GM04504 (cell line): ENCODE measurements at places on chromosomes 16 and 17.

DNA sequence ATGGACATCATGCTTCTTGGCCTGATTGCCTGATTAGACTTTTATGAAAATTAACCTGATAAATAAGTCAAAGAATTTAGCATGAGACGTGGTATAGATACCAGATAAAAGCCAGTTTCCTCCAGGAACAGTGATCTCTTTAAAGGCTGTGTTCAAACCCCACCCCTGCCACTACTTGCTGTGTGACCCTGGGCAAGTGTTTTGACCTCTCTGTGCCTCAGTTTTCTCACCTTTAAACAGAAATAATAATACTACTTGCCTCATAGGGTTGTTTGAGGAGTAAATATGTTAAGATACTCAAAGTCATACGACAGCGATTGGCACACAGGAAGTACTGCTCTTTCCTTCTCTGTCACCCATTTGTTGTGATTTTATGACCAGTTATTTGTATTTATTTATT is 115.5 kb downstream of the MAF start:
- no peak for DNase-seq

DNA sequence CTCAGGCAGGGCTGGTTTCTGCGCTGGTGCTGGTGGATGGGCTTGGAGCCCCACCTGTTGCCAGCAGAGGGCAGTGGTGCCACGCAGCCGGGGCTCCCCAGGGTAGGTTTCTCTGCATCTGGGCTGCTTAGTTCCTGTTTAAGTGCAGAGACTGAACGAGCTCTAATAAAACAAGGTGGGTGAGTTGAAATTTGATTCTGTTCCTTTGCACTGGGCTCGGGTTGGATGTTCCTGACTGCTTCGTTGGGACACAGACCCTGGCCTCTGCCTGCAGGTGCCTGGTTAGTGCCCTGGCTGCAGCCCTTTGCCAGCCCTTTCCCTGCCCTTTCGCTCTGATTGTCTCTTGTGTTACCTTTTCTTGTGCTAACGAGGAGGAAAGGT is 30.0 kb downstream of the TBCD start:
- peak; percentile 46 for DNase-seq

- DNase-seq, result peak; percentile 74
Observed at GRCh38 chr17:17151055-17151454, 55.1 kb downstream of the PLD6 start.

DNA sequence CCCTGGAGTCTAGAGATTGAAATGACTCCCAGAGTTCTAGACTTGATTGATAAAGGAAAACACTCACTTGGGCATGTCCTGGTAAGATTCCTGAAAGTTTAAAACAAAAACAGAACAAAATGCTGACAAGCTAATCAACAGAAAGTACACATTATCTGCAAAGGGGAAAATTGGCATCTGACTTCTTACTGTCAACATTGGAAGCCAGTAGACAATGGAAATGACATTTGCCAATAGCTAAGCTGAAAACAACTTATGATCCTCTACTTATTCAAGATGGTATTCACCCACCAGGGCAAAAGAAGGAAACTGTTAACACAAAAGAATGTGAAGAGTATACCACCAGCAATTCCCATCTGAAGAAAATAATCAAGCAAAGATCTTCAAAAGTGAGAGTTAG is 36.8 kb upstream of the CDYL2 start:
- no peak for DNase-seq

GRCh38 chr17:28416703-28417311 is 10.8 kb upstream of the SLC46A1 start:
- DNase-seq, result no peak

- no peak for DNase-seq
Observed at GRCh38 chr17:63191610-63192009, 225.6 kb downstream of the TANC2 start.

DNA sequence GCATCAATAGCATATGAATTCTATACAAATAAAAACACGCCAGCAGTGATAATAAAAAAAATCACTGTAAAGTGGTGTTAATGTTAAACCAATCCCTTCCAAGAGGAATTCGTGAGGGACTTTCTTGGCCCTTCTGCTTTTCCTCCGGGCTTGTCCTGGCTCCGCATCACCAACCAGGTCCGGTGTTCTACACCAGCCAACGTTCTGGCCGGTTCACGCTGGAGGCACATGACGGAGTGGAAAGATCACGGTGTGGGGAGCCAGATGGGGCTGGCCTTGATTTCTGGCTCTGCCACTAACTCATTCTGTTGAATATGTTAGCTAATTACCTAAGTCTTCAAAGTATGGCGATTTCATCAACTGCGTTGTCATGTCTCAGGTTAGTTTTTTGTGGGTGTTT is 1.4 kb upstream of the KRTAP29-1 start:
- DNase-seq, result no peak

DNA sequence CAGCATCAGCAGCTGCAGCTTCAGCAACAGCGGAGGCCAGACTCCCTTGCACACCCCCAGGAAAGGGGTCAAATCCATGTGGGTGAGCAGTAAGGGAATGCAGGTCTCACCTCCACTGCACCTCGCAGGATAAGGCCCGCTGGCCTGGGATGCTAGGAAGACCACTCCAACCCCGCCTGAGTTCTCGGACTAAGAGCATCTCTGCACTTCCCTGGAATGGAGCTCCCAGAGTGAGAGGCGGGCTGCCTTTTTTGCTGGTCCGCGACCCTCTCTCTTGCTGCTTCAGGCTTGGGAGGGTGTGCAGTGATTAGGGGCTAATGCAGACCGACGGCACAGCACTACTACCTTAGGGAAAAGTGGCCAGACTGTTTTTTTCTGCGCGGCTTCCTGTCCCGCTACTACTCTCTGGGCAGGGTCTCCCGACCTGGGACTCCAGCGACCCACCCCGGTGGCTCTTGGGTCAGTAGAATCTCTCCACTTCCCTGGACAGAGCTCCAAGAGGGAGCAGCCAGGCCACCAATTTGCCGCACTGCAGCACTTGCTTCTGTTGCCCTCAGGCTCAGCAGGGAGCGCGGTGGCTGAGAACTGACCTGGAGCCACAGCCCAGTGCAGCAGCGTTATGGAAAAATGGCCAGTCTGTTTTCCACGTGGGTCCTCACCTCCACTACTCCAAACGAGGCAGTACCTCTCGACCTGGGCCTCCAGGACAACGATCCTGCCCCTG is 480.4 kb downstream of the CDH8 start:
- DNase-seq, result no peak

DNA sequence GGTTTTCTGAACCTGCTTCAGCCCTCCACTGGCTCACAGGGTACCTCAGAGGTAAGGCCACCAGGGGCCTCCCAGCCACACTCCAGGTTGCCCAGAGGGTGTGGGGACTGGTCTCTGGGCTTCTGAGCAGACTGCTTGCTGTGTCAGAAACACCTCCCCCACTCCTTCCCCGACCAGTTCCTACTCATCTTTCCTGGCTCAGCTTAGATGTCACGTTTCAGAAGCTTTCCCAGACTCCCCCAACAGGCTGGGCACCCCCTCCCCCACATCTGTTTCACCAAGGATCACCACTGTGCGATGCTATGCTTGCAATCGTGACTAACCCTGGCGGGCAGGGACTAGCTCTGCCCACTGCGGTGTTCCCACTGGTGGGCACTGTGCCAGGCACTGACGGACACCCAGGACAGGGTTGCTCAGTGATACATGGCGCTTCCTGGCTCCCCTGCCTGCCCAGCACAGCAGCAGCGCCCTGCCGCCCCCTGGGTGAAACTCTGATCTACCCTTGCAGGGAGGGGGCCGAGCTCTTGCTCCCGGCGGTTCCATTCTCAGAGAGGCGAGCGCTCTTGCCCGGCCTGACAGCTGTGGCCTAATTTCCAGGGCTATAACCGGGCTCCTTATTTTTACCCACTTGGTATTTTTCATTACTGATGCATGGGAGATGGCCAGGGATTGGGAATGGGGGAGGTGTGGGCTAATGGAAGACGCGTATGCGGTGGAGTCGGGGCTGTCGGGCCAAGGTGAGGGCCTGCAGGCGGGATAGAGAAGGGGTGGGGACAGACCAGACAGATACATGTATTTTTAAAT is 29.4 kb upstream of the MTSS2 start:
- peak; percentile 98 for DNase-seq

GRCh38 chr16:88331989-88332920 is 50.5 kb upstream of the ZNF469 start:
- DNase-seq, result peak; percentile 100

DNA sequence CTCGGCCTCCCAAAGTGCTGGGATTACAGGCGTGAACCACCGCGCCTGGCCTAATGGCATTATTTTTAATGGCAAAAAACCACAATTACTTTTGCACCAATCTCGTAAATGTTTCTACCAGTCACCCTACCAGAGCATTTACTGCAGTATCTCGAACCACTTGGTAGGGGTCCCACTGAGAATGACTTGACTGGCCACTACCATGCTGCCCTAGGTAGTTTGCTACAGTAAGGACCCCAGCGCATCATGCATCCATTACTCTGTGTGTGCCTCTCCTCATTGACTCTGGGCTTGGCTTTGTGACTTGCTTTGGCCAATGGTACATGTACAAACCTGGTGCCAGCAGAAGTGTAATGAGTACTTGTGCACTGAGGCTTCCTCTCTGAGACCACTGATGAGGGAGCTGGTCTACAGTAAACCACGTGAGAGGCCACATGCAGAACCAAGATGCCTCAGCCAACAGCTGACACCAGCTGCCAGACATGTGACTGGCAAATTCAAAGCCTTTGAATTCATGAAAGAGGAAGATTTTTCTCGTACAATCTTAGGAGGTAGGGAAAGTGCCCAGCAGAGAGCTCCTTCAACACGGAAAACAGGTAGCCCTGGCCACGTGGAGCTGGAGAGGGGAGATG is 421.7 kb upstream of the C16orf82 start:
- DNase-seq, result no peak

DNA sequence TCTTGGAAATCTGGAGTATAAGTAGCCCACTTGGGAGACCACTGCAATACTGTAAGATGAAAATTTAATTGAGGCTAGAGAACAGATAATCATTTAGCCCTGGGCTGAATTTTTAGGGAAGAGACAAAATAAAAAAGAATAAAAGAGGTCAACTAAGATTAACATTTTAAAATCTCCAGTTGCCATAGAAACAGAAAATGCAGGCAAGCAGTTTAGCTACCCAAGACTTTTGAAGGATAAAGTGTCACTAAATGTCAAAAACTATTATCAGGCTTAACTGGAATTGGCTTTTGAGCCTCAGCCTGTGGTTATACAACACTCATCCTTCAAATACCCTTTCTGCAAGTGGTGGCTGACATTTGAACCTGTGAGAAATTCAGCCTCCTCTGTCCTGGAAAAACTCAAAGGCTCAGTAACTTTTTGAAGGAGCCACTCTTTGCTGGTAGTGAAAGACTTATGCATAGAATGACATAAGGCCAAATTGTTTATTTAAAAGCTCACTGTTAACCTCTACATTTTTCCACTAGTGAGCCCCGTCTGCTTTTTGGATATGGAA is 220.7 kb upstream of the KCNJ16 start:
- DNase-seq, result no peak

- peak; percentile 71 for DNase-seq
Observed at GRCh38 chr16:8878523-8878911, 3.6 kb upstream of the LITAFD start.

DNA sequence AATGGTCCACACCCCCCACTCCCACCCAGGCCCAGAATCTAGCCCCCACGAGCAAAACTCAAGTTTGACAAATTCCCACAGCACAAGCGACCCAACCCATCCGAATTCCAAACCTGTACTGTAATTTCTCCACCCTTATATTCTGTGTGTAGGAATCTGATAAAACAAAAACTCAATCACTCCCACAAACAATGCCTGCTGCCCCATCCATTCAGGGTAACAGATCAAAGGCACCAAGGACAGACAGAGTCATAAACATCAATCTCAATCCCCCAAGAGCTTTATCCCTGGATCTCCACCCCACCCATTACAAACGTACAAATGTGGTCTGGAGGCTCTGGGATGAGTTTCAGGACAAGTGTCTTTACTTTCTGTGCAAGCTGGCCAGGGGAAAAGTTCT is 157.8 kb downstream of the AXIN2 start:
- no peak for DNase-seq

DNA sequence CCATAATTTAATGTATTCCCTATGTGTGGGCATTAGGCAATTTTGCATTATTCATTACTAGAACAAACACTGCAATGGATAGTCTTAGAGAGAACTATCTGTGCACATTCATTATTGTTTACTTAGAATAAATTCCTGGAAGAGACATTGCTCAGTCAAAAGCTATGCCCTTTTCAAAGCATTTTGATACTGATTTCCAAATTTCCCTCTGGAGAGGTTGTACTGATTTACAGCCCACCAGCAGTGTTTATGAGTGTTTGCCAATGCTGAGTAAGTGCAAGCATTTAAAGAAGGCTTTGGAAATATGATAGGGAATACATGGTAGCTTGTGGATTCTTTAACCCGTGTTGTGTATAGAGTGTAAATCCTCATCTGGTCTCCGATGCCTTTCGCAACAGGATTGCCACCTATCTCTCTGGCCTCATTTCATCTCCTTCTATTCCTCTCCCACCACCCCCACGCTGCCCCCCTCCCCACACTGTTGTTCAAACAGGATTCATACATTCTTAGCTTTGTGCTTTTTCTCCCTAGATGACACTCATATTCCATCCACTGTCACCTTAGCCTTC is 33.4 kb upstream of the MMD start:
- peak; percentile 77 for DNase-seq

- peak; percentile 88 for DNase-seq
Observed at GRCh38 chr17:68580236-68580770, 20.9 kb downstream of the FAM20A start.

DNA sequence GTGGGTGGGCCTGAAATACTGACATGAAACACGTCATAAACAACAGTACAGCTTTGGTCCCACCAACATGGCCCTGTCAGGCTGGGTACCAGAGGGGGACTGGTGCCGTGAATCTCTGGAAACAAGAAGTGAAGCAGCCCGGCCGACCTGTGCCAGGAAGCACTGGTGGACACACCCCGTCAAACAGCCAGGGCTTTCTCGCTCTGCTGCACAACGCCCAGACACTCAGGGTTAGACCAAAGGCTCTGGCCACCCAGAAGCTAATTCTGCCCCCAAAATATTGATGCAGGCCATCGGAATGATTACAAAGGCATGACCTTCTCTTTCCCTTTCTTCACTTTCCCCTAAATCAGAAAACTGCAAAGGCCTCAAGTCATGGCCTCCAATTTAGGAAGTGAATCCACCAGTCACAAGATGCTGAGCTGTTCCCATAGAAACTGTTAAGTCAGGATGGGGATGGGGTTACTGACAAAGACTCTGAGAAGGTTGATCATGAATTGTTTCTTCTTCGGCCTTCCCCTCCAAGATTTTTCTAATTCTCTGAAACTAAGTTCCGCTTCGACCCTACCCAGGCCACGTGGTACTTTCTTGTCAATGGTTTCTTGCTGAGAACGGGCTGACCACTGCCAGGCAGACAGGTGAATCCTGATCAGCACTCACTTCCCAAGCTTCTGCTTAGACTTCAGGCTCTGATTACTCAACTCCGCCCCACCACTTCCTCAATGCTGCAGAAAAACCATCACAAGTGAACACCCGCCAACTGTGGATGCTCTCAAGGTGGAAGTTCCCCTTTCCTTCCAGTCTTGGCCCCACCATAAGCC is 6.7 kb downstream of the PITPNA start:
- DNase-seq, result no peak

- DNase-seq, result no peak
Observed at GRCh38 chr17:32625971-32626370, 139.2 kb downstream of the CDK5R1 start.

GRCh38 chr17:39867084-39867879 is 720 bp upstream of the ZPBP2 start:
- no peak for DNase-seq
